ENCODE measurements at places on chromosomes 2 and 18. TPM values are rescaled to one million over a fixed set of nuclear protein-coding genes. Genes with fewer than 3 reads are reported as not detected.

GRCh38 chr2:168490015-168490874 is 34.2 kb downstream of the CERS6 start:
- DNase-seq = no peak
- H3K4me1 ChIP-seq = no peaks in the 10 kb centered on the region
- no peak overlapping the region for H3K4me3 ChIP-seq
- H3K27ac ChIP-seq = peak overlapping the region; percentile 43
- no peaks in the 10 kb centered on the region for H3K36me3 ChIP-seq

DNA sequence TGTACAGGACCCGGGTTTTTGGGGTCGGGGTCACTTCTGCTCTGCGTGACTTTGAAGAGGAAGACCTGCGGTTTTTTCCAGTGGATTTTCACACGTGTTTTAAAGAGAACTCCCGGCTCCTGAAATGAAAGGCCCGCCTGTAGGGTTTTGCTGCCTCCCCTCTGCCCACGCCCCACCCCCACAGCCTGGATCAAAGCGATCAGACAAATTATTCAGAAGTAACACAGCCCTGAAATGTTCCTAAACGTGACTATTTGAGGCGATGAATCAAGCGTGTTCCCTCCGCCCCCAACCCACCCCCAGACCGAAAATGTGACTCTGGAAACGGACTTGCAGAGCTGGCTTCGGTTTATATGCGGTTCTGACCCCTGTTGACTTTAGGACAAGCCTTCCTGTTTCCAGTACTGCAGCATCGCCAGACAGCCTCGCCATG is 28.7 kb upstream of the SMIM21 start:
- no peaks in the 10 kb centered on the region for H3K36me3 ChIP-seq
- H3K27ac ChIP-seq = peak overlapping the region; percentile 44
- peak overlapping the region; percentile 39 for H3K4me3 ChIP-seq
- no peaks in the 10 kb centered on the region for H3K27me3 ChIP-seq
- no peak for DNase-seq

DNA sequence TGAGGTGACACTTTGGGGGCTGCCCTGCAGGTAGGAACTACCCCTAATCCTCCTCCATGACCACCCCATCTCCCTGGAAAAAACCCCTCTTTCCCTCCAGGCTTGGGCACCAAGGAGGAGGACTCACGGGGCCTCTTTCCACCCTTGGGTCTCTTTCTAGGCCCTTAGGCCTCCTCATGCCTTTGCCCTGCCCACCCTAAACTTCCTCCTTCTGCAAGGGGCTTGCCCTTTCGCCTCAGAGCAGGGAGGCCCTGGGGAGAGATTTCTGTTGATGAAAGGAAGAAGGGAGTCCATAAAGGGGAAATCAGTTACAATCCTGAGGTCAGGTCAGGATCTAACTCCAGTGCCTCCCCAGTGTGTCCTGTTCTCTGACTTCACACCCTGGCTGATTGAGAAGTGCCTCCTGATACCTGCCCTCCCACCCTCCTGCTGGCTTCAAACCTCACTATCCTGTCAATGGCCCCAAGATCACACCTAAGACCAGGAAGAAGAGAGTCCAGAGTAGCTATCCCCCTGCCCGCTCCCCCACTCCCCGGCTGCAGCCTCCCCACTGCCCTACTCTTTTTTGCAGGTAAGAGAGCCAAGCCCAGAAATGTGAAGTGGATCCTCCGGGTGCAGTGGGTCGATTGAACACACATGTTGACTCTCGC is 16.7 kb upstream of the TNS1 start:
- H3K27me3 ChIP-seq = no peaks in the 10 kb centered on the region
- peaks cover 88% of the 10 kb centered on the region for H3K4me1 ChIP-seq
- no peak overlapping the region for H3K4me3 ChIP-seq
- no peak overlapping the region for H3K27ac ChIP-seq
- no peak for DNase-seq

DNA sequence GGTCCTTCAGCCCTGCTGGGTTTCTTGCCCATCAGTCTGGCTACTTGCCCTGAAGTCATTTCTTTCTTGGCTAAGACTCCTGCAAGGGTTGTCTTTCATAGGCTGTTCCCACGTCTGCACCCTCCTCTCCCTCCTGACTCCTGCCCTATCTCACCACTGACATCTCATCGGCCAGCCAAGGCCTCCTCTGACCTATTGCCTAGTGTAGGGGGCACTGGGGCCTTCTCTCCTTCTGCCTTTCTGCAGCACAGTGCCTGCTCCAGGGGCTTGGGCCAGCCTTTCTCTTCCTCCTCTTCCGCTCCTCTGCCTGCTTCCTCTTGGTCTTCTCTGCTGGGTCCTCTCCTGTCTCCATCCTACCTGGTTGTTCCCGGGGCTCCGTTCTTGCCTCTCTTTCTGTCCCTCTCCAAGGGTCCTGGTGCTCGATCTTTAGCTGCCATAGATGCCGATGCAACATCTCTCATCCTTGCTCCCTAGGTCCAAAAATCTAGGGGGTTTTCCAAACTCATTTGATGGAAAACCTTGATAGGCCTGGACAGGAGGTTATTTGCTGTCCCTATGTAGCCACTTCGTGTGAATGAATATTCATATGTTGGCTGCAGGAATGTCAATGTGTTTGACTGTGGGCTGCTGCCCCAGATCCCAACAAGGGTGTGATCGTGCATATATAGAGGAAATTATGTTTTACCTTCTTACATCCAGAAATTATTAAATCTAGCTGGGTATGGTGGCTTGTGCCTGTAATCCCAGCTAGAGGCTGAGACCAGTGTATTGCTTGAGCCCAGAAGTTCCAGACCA is 9.7 kb upstream of the NT5DC4 start:
- H3K27ac ChIP-seq = no peak overlapping the region
- no peak overlapping the region for H3K4me3 ChIP-seq
- peak; percentile 36 for DNase-seq

The RASGRP3 gene
- total RNA-seq = 56.3 TPM

Data from right atrium auricular region (tissue), 2 donors.